ENCODE measurements at places on chromosomes 7 and 10.

- no peak for DNase-seq
Measured at GRCh38 chr10:71005337-71006305, 117.3 kb upstream of the PCBD1 start.

GRCh38 chr10:58264780-58265179, 2.9 kb downstream of the IPMK start:
- no peak for DNase-seq

- no peak for DNase-seq
Measured at GRCh38 chr10:75654171-75654771, 222.8 kb downstream of the LRMDA start.

DNA sequence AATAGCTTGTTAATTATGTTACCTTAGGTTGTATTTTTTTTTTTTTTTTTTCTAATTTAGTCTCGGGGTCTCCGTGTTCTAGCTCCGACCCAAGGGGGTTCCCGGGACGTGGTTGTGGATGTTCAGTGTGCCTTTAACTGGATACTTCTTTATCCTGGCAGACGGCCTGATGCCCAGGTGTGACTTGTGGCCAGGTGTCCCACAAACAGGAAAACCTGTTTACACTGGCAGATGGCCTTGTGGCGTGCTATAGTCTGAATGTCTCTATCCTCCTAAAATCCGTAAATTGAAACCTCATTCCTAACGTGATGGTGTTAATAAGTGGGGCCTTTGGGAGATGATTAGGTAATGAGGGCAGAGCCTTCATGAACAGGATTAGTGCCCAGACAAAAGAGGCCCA, 546.4 kb upstream of the C7orf33 start:
- no peak for DNase-seq

- DNase-seq = no peak
Measured at GRCh38 chr10:112663234-112664125, 216.5 kb downstream of the VTI1A start.

DNA sequence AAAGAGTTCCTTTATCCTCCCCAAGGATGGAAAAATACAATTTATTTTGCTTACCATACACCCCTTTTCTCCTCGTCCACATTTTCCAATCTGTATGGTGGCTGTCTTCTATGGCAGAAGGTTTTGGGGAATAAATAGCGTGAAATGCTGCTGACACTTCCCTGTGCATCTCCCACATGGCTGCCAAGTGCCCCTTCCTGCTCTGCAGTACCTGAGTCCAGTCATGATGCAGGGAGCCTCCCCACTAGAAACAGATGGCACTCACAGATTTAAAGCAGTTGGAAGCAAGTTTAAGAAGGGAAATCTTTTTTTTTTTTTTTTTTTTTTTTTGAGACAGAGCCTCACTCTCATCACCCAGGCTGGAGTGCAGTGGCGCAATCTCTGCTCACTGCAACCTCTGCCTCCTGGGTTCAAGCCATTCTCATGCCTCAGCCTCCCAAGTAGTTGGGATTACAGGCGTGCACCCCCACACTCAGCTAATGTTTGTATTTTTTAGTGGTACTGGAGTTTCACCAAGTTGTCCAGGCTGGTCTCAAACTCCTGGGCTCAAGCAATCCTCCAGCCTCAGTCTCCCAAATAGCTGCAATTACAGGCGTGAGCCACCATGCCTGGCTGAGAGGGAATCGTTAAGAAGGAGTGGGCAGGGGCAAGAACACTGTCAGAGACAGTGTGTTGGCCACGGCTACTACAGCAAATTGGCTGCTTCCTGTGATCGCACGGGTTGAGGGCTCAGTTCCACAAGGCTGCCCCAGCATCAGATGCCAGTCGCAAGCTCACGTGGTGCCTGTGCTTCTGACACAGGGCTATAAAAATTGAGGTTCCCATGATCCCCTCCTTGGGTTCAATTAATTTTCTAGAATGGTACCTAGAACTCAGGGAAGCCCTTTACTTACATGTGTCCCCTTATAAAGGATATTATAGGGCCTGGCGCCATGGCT, 5.3 kb upstream of the PILRA start:
- DNase-seq = no peak

- DNase-seq = no peak
Measured at GRCh38 chr7:49669285-49669684, 104.2 kb upstream of the VWC2 start.

Data from stimulated activated CD4-positive, alpha-beta T cell treated with anti-CD3 and anti-CD28 coated beads, Interleukin-4, amount 100 ng/mL, for 1 hour (primary cell).